SK-N-DZ (cell line): ENCODE measurements at places on chromosomes 2 and 18.

- no peak for DNase-seq
Observed at GRCh38 chr2:40302751-40303325, 149.1 kb downstream of the SLC8A1 start.

GRCh38 chr2:216424274-216424673 lies 12.0 kb downstream of the SMARCAL1 start:
- DNase-seq = no peak

GRCh38 chr2:17160594-17160993 lies 357.6 kb downstream of the RAD51AP2 start:
- DNase-seq = no peak

DNA sequence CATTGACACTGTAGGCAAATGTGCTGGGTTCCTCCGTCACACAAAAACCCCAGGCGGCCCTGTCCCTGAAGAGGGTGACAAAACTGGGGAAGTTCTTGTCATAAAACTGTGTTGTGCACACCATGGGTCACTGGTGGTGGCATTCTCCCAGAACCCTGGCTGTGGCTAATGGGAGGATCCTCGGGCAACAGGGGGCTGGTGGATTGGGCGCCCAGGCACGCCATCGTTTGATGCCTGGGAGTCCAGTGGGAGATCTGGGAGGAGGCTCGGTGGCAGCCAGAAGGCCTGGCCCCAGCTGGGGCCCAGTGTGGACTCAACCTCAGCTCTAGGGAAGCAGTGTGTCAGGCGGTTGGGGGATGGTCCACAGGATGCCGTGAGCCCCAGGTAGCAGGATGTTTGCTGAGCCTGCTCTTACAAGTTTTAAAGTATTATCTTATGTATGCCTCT lies 140.7 kb downstream of the ACOXL start:
- no peak for DNase-seq

- no peak for DNase-seq
Observed at GRCh38 chr2:227853204-227853629, 18.2 kb upstream of the DAW1 start.

DNA sequence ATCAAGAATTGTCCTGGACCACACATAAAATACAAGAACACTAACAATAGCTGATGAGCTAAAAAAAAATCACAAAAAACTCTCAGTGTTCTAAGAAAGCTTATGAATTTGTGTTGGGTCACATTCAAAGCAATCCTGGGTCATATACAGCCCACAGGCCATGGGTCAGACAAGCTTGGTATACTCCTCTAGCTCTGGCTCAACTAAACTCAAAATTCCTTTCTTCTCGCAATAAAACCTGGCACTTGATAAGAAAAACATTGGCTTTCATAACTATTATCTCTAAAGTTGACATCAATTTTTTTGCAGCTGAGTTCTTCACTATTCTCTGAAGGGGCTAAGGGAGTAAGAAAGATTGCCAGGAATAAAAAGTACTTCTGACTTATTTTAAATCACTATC lies 38.3 kb downstream of the FBXO48 start:
- no peak for DNase-seq

DNA sequence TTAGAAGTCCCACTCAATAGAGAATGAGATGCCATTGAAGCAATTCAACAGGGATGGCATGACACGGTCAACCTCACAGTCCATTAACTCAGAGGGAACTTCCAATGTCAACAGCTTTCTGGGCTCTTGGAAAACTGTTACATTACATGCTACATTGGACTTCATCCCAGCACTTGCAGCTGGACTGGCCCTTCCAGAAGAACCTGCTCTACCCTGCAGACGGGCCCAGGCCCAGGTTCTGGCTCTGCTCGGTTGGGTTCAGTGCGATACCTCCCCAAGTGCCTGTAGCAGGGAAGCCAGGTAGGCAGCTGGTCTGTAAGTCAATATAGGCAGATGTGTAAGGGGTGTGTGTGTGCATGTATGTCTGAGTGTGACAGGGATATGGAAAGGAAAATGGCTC lies 12.9 kb downstream of the LAMA1 start:
- DNase-seq = no peak

DNA sequence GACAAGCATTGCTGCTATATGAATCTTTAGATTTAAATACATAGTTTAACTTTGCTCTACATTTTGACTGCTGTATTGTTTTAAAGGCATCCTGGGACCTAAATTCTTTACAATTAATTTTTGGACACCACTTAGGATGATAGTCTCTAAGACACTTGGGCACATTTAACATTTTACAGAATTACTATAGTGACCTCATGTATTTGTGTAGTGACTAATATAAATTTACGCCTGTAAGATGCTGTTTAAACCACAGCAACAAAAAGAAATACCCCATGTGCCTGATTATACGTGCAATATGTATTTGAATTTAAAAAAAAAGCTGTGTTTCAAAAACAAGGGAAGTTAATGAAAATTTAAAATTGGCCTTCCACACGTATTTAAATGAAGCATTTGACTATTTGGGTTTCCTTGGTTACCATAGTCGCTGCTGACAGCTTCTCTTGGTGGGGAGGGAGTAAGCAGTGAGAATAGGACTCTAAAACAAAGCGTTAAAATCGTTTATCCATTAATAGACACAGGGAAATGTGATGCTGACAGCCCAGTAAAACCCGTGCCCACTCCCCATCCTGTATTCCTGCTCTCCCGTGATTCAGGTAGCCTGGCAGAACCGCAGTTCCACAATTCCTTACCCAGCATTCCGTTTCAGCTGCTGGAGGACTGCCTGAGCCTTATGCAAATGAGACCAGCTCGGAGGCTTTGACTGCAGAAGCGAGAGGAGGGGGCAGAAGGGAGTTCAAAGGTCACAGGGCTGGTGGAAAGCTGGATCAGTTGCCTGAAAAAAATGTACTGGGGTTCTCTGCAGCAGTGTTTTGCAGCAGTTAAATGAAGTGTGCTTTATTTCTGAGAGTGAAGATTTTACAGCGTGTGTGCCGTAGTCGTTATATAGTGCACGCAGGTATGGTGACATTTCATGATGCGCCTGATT lies 104.3 kb downstream of the CSRNP3 start:
- peak; percentile 91 for DNase-seq

GRCh38 chr2:26877276-26877675 lies 29.3 kb downstream of the DPYSL5 start:
- DNase-seq = no peak

- DNase-seq = no peak
Observed at GRCh38 chr18:61413396-61413795, 80.2 kb downstream of the CDH20 start.

GRCh38 chr2:177460973-177461585 lies 68.5 kb downstream of the AGPS start:
- peak; percentile 67 for DNase-seq

DNA sequence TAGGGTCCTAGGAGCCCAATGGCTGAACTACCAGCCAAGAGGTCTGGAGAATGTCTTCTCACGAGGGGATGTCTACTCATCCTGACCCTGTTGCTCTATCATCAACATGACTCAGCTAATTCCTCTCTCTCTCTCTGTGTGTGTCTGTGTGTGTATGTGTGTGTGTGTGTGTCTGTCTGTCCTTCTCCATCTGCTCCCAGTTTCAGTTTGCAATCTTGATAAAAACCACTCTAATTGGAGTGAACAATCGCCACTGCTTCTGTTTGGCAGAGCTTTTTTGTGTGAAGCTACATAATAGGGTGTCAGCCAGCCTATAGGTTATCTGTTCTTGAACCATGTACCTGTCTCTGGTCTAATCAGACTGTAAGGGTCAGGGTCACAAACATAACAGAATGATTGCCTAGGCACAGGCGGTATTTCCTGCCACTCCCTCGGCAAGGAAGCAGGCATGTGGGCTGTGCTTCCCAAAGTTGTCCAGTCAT lies 219.8 kb downstream of the SH3BP4 start:
- peak; percentile 63 for DNase-seq

DNA sequence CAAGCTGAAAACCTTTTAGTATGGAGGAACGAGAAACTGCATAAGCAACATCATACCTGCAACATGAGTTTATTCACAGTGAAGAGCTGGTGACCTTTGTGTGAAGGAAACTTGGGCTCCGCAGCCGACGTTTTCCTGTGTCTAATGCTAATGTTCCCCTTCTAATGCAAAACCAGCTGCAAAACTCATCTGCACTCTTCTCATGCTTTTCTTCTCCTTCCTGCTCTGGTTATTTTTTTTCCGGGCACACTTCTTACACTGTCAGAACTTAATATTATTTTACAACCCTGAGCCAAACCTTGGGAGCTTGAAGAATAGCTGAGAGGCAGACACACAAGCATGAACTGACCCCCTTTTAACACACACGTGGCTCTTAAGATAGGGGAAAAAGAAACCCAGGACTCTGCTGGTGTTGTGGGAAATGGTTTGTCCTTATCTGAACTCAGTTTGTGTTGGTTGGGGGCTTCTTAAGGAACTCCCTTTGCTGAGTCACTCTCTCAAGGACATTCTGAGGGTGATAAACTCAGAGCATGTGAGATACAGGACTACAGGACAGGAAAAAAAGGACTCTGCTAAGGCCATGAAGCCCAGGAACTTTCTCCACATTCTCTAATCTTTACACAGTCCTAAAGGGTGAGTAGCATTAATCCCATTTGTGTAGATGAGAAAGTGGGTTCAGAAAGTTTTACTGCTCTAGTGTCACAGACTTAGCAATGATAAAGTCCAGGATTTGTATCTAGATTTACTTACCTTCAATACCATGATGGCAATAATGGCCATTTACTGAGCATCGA lies 439.3 kb upstream of the TRIB2 start:
- no peak for DNase-seq

DNA sequence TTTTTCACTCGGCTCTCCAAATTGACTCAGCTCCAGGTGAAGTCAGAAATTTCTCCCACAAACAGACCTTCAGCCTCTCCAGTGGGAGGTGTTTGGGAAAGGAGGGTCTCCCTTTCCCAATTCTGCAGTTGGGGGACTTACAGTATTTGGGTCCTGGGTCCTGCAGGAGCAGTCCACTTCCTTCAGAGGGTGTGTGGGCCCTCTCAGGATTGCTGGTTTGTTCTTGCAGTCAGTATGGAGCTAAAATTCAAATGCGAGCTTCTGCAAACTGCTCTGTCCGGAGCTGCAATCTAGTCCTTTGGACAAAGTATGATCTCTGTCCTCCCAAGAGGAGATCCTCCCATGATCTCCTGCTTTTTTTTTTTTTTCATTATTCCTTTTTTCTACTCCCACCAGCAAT lies 87.9 kb upstream of the MSTN start:
- peak; percentile 9 for DNase-seq

DNA sequence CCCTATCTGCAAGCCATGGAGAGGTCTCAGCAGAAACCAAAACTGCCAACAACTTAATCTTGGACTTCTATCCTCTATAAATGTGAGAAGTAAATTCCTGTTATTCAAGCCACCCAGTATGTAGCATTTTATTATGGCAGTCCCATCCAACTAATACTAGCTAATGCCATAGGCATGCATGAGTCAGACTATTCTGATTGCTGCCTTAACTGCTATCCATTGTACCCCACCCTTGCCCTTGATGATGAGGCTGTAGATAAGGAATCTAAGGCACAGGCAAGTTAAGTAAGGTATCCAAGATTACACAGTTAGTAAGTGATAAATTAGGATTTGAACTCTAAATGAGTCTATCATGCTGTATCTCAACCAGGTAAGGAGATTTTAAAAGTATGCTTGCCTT lies 223.0 kb downstream of the UBE2E3 start:
- DNase-seq = no peak

- DNase-seq = no peak
Observed at GRCh38 chr2:71452565-71452964, 796 bp upstream of the DYSF start.

- DNase-seq = no peak
Observed at GRCh38 chr2:196336715-196337114, 165.3 kb upstream of the STK17B start.

- no peak for DNase-seq
Observed at GRCh38 chr2:171320731-171321130, 113.1 kb downstream of the METTL8 start.

- peak; percentile 36 for DNase-seq
Observed at GRCh38 chr2:232504438-232504837, 15.8 kb upstream of the PRSS56 start.

- no peak for DNase-seq
Observed at GRCh38 chr2:160227293-160227915, 27.3 kb upstream of the ITGB6 start.

DNA sequence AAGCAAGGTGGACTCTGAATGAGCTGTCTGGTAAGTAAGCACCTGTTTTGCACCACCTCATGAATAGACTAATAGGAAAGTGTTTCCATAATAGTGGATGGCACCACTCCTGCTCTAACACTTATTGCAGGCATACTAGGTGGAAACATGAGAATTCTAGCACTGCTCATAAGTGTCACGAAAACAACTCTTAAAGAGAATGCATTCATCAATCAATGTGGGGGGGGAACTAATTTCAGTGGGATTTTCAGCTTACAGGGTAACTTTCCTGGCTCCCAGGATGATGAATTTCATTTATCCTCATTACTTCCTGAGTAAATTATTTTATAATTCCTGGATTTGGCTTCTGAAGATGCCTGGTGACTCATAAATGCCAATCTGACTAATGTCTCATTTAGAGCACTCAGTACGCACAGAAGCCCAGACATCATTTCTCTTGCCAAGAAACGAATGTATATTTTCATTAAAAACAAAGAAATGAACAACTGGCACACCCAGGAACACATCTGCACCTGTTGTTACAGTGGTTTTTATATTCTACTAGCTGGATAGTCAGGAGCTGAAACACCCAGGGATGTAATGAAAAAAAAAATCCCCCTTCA lies 129.6 kb downstream of the PID1 start:
- DNase-seq = no peak

- no peak for DNase-seq
Observed at GRCh38 chr2:95343429-95344214, 46.5 kb downstream of the KCNIP3 start.

- DNase-seq = no peak
Observed at GRCh38 chr18:24114924-24115549, 23.8 kb upstream of the CABYR start.

DNA sequence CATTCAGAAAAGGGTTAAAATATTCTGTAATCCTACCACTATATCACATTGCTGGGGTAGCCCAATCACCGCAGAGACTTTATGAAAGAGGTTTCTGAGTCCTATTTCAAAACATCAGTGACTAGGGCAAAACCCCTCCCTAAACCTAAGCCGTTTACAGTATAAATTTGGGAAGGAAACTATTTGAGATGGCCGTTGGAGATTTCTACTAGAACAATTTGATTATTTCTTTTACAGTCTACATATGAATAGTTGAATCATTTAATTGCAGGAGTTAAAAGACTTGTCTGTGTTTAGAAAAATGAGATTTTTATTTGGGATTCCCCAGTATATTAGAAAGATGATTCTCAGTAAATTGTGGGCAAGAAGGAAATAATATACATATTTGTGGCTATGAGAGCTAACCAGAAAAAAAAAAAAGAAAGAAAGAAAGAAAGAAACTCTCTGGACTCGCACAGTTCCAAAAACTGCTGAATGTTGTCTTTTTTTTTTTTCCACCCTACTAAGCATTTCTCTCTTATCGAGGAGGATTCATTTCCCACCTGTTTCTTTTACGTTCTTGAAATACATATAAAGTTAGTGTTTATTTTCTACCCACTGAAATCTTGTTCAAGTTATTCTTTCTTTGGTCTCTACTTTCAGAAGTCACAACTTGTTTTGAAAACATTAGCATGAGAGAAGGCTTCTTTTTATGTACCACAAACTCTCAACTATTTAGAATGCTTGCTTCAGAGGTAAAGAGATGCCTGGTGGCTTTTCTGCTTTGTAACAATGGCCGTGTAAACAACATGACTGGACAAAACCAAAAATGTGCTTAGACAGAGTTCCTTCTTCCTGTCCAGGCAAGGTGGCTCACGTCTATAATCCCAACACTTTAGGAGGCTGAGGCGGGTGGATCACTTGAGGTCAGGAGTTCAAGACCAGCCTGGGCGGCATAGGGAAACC lies 65.9 kb downstream of the BCL2 start:
- DNase-seq = no peak
